CD4-positive, alpha-beta T cell treated with Interleukin-6 for 4 hours (primary cell): ENCODE measurements at places on chromosomes 7 and 10.

DNA sequence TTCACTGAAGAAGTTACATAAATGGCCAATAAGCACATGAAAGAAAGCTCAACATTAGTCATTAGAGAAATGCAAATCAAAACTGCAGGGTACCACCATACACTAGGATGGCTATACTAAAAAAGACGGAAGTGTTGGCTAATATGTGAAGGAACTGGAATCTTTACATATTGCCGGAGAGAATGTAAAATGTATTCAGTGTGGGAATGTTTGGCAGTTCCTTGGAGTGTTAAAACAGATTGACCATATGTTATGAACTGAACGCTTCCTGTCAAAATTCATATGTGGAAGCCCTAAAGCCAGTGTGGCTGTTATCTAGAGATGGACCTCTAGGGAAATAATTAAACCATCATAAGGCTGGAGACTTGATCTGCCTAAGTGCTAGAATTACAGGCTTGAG lies 33.1 kb downstream of the SUV39H2 start:
- DNase-seq = no peak

GRCh38 chr7:131238347-131238931 lies 89.2 kb upstream of the MKLN1 start:
- DNase-seq = no peak

DNA sequence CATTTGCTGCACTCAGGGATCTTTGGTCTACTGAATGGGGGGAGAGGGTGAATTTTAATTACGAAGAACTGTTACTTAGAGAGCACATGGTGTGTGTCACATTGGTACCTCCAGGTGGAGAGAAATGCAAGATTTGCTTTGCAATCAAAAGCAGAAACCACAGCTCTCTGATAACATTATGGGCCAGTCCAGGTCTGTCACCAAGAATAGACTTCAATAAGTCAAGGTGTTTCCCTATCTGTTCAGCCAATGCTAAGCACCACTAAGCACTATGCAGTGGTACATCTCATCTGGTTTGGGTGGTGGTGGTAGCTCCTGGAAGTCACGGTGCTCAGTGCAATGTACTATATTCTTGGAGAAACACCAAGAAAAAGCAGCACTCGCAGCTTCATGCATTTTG lies 119.6 kb upstream of the AFAP1L2 start:
- DNase-seq = no peak

GRCh38 chr7:27315066-27315465 lies 72.5 kb downstream of the EVX1 start:
- DNase-seq = no peak

DNA sequence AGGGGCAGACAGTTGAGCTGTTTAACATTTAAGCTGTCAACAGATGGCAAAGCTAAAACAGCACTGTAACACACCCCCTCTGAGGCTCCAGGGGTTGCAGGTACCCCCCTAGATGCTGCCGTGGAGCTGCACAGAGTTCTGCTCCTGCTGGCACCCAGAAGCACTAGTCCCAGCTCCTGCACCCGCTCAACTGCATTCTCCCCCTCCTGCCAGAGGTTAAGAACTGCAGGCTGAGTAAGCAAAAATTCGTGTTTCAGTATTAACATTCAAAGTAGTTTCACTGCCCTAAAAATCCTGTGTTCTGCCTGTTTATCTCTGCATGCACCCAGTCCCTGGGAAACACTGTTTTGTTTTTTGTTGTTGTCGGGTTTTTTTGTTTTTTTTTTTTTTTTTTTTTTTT lies 790.8 kb upstream of the KCND2 start:
- no peak for DNase-seq

GRCh38 chr10:97072851-97073665 lies 112.7 kb downstream of the SLIT1 start:
- DNase-seq = peak; percentile 78

DNA sequence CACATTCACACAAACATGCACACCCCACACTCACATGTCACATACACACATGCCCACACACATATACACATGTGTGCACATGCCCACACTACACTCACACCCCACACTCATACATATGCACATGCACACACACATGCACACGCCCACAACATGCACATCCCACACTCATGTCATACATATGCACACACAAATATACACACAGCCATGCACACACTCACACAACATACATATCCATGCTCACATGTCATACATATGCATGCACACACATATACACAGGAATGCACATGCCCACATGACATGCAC lies 219.8 kb downstream of the DNAJB6 start:
- DNase-seq = no peak

DNA sequence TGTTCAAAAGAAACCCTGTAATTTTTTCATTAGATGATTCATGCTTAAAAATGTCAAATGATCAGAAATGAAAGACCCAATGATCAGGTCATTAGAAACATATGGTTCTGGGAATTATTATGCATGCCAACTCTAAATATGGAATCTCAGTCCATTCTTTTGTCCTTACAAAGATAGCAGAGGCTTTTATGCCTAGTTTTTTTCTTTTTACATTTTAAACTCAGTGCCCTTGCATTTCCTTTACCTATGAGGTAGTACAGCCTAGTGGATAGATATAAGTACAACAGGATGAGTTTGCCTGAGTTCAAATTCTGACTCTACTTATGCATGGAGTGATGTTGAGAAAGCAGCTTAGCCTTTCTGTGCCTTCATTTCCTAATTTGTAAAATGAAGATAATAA lies 392.9 kb downstream of the SUGCT start:
- no peak for DNase-seq

- no peak for DNase-seq
Measured at GRCh38 chr7:51369746-51370145, 53.1 kb upstream of the COBL start.

GRCh38 chr7:80923211-80923612 lies 4.4 kb upstream of the SEMA3C start:
- DNase-seq = no peak
